ENCODE measurements at places on chromosomes 6 and 20.

DNA sequence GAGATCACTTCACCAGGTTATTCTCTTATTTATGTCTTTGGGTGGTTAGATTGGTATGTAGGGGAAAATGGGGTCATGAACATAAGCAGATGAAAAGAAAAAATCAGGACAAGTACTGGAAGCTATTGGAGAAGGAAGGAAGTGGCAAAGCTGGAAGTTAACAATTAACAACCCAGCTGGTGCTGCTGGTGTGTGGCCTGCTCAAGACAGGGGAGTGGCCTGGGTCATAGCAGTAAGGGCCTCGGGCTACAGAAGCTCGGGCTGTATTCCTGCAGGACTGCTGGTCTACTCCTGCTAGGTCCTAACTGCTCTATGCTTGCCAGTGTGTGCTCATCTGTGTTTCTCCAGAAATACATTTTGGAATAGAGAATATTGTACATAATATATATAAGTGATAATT is 19.6 kb downstream of the MYLIP start:
- no peak for DNase-seq

DNA sequence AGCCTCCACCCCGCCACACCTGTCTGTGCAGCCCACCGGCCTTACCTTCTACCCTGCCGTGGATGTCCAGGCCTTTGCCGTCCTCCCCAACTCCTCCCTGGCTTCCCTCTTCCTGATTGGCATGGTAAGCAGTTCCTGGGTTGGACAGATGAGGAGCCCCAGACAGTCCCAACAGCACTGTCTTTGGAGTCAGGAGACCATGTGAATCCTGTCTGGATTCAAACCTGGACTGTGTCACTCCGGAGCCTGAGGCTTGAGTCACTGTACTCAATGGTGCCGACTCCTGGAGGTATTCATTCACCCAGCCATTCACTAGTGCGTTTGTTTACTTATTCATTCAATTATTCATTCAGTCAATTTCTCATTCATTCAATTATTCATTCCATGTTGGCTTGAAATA is 20.0 kb upstream of the LBP start:
- DNase-seq = no peak

GRCh38 chr6:99604166-99605073 is 2.2 kb upstream of the PRDM13 start:
- DNase-seq = no peak

GRCh38 chr6:119145111-119145510 is 66.6 kb upstream of the FAM184A start:
- DNase-seq = peak; percentile 85

DNA sequence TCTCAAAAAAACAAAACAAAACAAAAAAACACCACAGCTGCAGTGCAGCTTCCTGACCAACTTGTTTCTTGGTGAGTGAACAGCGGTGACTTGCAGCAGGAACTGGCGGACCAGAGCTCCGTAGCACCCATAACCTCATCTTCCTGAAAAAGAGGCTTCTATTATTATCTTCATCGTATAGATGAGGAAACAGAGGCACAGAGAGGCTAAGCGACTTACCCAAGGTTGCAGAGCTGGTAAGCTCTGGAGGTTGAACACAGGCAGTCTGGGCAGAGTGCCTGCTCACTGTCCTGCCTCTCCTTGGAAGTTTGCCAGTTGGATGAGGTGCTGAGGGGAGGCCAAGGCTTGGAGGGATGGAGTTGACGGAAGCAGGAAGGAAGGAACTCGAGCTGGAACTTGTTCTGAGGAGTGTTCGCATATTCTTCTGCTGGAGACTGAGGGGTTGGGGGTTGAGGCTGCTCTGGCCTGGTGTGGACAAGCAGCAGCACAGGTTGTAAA is 47.9 kb upstream of the CCDC167 start:
- no peak for DNase-seq

DNA sequence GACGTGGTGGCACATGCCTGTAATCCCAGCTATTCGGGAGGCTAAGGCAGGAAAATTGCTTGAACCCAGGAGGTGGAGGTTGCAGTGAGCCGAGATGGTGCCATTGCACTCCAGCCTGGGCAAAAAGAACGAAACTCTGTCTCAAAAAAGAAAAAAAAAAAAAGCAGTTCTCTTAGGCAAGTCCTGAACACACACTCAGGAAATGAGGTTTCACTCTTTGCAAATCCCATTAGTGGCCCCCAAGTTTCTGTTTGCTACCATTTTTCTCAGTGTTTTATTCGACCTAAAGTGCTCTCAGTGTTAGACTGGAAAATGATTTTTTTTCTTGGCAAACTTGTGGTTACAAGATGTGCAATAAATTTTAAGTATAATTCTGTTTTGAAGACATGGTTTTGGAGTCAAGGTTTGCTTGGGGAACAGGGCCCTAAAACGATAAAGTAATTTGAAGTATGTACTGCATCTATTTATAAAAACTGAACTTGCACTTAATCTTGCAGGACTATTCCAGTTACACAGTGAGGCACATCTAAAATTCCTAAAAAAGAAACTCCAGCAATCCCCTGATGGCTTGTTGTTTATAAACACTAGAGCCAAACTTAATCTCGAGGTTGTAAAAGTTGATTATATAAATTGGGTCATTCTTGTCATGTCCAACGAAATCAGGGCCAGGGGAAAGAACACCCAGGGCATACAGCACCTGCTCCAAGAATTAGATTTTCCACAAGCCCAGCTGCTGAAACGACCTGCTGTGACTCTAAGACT is 42.6 kb downstream of the MAP1LC3A start:
- no peak for DNase-seq

DNA sequence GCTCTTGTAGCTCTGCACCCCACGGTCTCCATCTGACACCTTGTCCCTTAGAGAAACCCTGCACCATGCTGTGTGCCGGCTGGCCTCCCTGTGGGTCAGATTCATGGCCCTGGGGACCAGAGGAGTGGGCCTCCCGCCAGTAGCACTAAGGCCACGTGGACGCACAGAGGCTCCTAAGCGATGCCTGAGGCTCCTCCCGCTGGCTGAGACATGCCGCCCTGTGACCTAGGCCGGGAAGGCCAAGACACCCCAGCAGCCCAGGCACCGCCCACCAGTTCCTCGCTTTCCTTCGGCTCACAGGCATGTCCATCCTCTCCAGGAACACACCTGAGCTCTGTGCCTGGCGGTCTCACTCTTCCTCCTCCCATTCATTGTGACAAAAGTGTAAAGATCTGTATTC is 311.0 kb downstream of the THBS2 start:
- no peak for DNase-seq

GRCh38 chr6:111874025-111874415 is 768 bp upstream of the FYN start:
- DNase-seq = peak; percentile 12

DNA sequence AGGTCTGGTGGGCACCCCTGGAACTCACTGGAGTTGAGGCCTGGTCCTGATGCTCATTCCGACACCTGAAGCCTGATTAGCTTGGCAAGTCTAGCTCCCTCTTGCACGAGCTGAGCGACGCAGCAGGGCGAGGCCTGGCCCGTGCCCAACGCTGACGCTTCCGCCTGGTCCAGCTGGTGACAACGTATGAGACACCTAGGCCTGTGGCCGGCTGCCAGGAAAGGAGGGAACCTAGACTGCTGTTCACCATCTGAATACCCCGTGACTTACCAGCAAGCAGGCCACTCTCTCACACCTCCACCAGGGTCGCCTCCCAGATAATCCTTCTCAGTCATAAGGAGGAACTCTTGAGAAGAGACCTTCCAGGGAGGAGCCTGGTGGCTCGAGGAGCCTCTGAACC is 24.5 kb downstream of the YTHDF1 start:
- no peak for DNase-seq

DNA sequence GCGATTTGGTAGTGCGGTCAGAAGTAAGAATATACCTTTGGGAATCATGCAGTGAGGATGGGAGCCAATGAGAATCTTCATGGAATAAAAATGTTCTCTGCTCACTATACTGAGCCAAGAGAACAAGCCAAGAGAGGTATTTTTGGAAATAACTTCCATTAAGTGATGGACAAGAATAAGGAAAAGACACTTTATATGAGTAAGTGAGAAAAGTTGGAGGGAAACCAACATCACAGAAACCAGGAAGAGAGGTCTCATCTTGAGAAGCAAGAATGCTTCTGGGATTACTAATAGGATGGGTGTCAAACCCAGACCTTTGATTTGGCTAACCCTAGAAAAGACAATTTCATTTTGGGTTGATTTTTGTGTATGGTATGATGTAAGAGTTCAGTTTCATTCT is 181.2 kb upstream of the JAG1 start:
- DNase-seq = no peak

- DNase-seq = no peak
Measured at GRCh38 chr6:167581637-167582036, 245.1 kb upstream of the AFDN start.

DNA sequence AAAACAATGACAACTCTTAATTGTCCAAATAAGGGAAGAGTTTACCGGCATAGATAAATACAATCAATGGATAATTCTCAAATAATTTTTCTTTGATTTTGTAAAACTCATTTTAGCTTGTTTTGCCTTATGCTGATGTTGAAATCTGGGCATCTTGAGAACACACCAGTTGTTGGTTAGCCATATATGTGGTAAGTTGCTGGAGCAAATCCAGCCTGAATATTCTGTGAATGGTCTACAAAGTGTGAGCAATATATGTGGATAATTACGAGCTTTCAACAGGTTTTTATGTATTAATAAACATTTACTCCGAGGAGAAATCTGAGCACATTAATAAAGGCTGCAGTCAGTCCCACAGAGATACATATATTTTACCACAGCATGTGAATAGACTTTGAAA is 423.6 kb downstream of the BCKDHB start:
- DNase-seq = no peak

- DNase-seq = peak; percentile 35
Measured at GRCh38 chr6:53593001-53593488, 48.1 kb upstream of the GCLC start.

- no peak for DNase-seq
Measured at GRCh38 chr6:17448165-17448564, 54.8 kb downstream of the CAP2 start.

DNA sequence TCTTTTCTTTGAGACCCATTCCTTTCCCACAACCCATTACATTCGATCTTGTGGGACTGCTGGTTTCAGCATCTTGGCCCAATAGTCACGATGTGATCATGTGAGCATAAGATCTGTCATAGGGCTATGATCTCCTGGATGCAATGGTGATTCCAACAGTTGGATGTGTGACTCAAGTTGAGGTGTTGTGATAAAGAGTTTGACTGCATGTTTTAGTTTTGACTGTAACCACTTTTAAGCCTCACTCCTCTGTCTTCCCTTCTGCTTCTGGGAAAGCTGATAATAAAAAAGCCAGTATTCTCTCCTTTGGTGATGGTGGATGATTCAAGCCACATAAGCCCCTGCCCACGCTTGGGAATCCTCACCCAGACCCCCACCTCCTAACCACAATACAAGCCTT is 117.0 kb upstream of the ASCC3 start:
- no peak for DNase-seq

- DNase-seq = no peak
Measured at GRCh38 chr6:35471836-35472345, 3.7 kb downstream of the RPL10A start.

All from KBM-7 (cell line).